ENCODE measurements at places on chromosomes 5 and 9. TPM values are rescaled to one million over a fixed set of nuclear protein-coding genes. Genes with fewer than 3 reads are reported as not detected.

The TLE1 gene
- total RNA-seq = 51.3 TPM

The ATOSB gene
- 28.3 TPM for total RNA-seq

The CYLC2 gene
- not detected for total RNA-seq

The NPDC1 gene
- 16.7 TPM for total RNA-seq

The ARSB gene
- total RNA-seq = 3.1 TPM

The POLE3 gene
- total RNA-seq = 51.9 TPM

The SLIT3 gene
- 1.4 TPM for total RNA-seq
